Left cardiac atrium (tissue), 4 donors: ENCODE measurements at places on chromosomes 2 and 18. TPM values are rescaled to one million over a fixed set of nuclear protein-coding genes. Genes with fewer than 3 reads are reported as not detected.

Gene CDH19
- total RNA-seq = 33.0 TPM

Gene AMMECR1L
- 11.7 TPM for total RNA-seq

Gene C1GALT1C1L
- 2.8 TPM for total RNA-seq

Gene TSPYL6
- not detected for total RNA-seq

Gene FSHR
- total RNA-seq = 0.31 TPM

Gene ALLC
- total RNA-seq = not detected

Gene PKP4
- total RNA-seq = 62.5 TPM

Gene LYG2
- total RNA-seq = not detected

Gene TRAPPC8
- total RNA-seq = 30.7 TPM

Gene UCN
- total RNA-seq = 1.6 TPM

Gene CNTNAP5
- not detected for total RNA-seq

Gene MERTK
- total RNA-seq = 12.6 TPM

Gene GATA6
- total RNA-seq = 59.6 TPM

Gene LRP1B
- 1.2 TPM for total RNA-seq

Gene KIF1A
- 27.4 TPM for total RNA-seq

DNA sequence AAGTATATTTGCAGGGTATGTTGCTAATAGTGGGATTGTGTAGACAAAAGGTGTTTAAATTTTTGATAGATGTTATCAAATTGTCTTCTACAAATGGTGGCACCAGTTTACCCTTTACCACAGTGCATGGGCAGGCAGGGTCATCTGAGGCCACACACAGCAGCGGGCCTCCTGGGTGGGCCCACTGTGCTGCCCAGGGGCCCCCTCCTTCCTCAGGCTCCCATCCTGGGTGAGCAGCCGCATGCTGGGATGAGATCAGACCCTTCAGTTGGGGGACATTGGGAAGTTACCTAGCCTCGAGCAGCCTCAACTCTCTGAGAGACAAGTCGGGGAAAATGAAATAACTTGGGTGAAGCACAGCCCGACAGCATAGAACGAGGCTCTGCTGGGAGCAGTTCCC is 9.7 kb downstream of the MYO7B start:
- no peak for DNase-seq

GRCh38 chr2:163692081-163692480 is 43.7 kb downstream of the FIGN start:
- DNase-seq = no peak

GRCh38 chr2:16755442-16755841 is 89.8 kb upstream of the CYRIA start:
- peak; percentile 23 for DNase-seq

GRCh38 chr2:118855451-118856279 is 8.2 kb upstream of the EN1 start:
- DNase-seq = peak; percentile 82

DNA sequence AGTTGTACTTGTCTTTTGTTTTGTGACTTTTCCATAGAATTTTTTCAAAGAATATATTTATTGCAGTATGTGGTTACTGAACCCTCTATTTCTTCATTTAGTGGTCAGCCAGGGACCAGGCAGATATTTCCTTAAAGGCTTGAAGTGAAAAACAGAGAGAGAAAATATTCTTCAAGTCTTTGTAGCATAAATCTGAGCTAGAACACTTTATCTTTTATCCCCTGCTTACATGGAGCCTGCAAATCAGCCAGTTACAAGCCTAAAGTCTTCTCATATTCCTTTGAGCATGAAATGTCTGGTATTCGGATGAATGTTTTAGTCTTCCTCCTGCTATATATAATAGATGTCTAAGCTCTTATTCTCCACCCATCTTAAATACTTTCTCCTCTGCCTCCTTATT is 1557.5 kb upstream of the ACVR2A start:
- no peak for DNase-seq

DNA sequence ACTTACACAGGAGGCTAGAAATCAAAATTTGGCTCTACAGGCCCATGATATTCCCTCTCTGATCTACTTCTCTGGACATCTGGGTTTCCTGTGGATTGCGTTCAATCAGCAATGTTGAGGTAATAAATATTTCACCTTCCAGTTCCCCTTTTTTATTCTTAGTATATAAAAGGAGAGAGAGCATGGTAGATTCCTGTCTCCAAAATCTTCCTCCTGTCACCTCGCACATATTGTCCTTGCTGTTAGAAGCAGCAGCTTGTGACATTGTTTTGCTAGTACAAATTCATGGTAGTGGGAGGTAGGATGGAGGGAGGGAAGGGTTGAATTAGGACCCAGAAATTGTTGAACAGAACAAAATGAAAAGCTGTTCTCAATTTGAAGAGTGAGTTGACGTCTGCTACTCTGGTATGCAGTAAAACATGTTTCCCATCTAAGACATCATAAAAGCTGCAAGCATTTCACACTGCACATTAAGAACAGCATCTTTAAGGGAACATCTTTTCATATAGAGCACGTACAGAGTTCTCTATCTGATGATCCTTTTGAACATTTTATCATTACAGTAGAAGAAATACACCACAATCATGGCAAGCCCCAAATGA is 156.4 kb downstream of the RDH14 start:
- no peak for DNase-seq

DNA sequence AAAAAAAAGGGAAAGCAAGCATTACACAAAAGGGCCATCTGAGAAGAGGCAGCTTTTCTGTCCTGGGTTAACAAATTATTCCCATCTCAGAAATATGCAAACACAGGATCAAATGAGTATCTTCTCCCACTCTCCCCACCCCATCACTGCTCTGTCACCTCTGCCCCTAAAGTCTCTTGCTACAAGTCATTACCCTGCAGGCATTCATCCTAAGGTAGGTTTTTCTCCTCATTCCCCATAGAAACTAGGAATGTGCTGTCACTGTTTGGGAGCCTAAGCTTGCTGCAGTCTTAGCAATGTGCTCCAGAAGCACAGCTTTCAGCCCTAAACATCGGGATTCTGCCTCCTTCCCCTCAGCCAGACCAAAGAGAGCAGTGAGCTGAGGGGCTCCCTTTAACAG is 3.6 kb downstream of the LRRTM1 start:
- no peak for DNase-seq

GRCh38 chr18:68121826-68122225 is 593.1 kb downstream of the TMX3 start:
- no peak for DNase-seq

GRCh38 chr2:181430406-181431118 is 26.6 kb upstream of the ITGA4 start:
- DNase-seq = no peak

- DNase-seq = no peak
Measured at GRCh38 chr2:99279969-99280695, 20.9 kb downstream of the LYG1 start.

DNA sequence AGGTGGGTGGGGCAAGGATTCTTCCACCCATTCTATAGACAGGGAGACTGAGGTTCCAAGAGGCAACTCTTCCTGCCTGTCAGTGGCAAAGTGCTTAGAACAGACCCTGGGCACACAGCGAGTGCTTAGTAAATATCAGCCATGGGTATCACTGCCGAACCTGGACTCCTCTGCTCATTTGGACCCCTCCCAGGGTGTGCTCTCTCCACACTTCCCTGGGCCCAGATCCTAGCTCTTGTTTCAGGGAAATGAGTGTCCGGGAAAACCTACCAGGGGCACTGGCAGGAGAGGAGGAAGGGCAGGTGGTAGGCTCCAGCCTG is 136.3 kb downstream of the CYP26B1 start:
- no peak for DNase-seq

DNA sequence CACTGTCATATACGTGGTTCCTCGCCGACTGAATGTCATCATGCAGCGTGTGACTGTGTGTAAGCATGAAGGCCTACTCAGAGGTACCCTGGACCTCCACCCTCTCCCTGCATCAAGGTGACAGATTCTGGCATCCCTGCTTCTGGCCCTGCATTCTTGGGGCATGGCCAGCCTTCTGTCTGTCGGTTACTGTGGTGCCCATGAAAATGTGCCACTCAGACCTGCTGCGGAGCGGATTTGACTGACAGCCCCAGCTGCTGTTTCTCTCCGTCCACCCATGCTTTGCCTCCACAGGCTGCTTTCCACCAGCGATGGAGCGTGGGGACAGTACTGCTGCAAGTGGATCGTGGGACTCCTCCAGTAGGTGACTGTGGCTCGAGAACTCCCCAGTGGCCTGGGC is 9.6 kb downstream of the TMEM177 start:
- DNase-seq = no peak

DNA sequence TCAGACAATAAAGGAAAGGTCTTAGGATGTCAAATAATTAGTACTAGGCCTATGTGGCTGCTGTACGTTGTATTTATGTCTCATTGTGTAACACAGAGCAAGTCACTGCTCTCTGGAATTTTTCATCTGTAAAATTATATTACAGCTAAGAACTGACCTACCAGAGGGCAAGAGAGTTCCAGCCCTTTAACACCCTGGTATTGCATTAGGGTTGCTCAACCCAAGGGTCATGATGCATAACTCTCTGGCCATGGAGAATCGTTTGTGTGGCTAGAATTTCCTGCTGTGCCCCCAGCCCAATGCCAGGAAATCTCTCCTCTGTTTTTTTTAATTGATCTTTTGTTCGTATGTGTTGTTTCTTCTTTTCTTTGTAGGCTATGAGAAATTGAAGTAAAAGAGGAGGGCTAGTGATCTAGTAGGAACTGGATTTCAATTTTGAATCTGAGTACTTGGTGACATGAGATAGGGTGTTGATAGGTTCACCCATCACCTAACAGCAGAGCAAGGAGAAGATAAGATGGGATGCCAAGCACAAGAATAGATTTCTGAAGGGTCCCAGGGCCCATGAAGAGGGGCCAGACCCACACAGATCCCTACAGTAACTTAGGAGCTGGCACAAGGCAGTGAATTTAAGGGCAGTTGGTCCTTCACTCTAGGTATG is 571.2 kb upstream of the TNP1 start:
- no peak for DNase-seq

DNA sequence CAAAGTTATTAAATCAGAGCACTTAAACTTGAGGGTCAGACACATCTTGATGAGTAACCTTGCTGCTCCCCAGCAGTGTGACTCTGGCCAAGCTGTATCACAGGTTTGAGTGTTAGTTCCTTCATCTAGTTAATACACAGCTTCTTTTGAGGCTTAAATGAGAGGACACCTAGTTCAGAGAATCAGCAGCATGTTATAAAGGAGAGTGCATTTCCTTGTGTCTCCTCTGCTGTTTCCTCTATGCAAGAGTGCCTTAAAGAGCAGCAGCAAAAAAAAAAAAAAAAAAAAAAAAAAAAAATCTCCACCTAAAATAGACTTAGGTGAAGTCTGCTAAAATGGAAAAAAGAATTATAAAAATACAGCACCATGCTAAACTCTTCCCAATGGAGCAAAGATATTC is 261.9 kb downstream of the TCF4 start:
- no peak for DNase-seq

GRCh38 chr18:32610176-32610575 is 139.5 kb upstream of the GAREM1 start:
- no peak for DNase-seq

GRCh38 chr2:43102366-43103092 is 123.9 kb downstream of the ZFP36L2 start:
- DNase-seq = peak; percentile 72

- DNase-seq = peak; percentile 36
Measured at GRCh38 chr18:62957885-62958472, 242.6 kb downstream of the PHLPP1 start.

DNA sequence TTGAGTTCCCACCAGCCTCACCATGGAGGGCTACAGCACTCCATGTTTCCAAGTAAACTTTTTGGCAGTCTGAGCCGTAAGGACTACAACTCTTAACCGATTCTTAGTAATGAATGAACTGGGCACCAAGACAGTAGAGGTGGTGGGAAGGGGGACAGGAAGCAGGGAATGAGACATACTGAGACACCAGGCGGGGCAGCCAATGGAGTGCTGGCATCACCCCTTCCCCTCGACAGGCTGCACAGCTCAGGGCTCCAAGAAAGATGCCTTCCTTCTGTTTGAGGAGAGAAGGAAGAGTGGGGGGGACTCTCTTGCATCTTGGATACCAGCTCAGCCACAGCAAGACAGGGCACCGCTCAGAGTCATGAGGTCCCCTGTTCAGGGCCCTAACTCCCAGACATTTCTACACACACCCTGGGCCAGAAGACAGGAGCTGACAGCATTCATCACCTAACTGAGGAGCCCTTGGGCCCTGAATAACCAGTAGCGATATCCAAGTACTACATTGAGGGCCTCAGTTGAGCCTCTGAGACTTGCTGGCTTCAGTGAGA is 45.2 kb downstream of the USP34 start:
- DNase-seq = no peak

DNA sequence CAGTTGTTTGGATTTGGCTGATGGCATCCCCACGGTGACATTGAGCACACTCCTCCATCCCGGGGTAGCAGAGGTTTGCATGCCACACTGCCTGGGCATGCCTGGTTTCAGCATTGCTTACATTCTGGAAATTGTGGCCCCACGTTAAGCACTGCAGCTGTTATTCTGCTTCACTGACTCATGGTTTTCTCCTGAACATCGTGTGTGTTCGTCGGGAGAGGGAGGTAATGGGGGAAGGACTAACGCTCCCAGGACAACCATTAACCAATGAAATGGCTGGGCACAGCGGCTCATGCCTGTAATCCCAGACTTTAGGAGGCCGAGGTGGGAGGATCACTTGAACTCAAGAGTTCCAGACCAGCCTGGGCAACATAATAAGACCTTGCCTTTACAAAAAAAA is 28.2 kb upstream of the YWHAQ start:
- no peak for DNase-seq

DNA sequence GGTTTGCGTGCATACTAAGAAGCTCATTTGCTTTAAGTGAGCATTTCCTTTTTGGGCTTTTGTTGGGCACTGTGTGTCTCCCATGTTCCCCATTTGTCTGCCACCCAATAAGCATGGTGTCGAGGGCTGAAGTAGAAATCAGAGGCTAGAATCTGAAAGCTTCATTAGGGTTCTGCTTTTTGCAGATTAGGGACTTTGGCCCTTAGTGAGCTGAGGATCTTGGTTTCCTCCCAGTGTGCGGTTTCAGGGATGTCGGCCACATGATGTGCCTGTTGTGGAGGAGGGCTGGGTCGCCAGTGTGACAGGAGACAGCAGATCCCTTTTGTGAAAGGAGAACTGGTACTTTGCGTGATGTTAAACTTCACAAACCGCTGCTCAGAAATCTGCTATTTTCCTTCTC is 41.1 kb downstream of the PLEKHB2 start:
- DNase-seq = no peak

- no peak for DNase-seq
Measured at GRCh38 chr2:101327863-101328394, 19.4 kb upstream of the RNF149 start.

GRCh38 chr2:135798275-135798705 is 38.7 kb downstream of the LCT start:
- no peak for DNase-seq

GRCh38 chr2:19942199-19942598 is 40.4 kb upstream of the TTC32 start:
- DNase-seq = no peak

GRCh38 chr2:181780047-181780651 is 99.8 kb upstream of the NEUROD1 start:
- no peak for DNase-seq

- DNase-seq = no peak
Measured at GRCh38 chr2:138180692-138181386, 216.6 kb downstream of the HNMT start.

DNA sequence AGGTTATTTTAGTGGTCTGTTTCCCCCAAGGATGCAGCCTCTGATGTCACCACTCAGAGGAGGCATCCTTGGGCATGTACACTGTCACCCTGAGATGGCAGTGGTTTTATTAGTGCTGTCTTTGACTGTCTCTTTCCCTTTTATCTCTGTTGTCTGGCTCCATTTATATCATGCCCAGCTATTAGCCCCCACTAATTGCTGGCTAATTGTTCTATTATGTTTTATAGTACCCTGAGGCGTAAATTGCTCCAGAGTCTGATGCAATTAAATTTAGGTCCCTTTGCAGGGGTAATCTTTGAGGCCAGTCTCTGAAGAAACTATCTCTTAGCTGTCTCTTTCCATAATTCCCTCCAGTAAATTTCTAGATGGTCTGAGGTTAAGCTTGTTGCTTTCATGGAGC is 301.0 kb upstream of the KLHL29 start:
- no peak for DNase-seq
